HS-5 (cell line): ENCODE measurements at places on chromosomes 2 and 18.

DNA sequence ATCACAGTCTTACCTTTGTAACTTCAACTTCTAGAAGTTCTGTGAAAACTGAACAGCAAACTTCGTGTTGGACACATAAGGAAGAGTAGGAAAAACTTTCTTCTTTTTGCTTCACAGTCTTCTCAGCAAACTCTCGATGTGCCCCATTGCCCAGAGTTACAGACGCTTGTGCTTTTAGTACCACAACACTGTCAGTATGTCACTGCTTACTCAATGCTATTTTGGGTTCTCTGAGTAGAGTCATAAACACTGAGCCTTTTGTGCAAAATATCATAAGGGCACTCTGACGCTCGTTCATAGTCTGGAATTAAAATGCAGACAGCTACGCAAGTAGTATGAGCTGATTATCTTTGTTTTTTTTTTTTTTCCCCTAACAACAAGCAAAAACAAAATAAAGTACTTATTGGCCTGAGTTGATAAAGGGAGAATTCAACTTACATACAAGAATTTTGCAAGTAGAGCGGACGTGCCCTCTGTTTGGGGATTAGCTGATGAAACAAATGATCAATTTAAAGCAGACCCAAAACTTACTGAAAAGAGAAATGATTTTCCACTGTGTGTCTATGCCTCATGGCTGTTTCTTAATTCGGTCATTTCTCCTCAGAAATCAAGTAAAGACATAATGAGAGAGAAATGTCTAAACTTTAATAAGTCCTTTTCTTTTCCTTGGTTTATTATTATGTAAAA lies at the start of gene CDH19:
Gene CDH19, minus strand, starts transcription at position 150 of the 687 bp plus-strand sequence. CDS start 31,886 bp downstream, outside the sequence.
- no peak for DNase-seq

DNA sequence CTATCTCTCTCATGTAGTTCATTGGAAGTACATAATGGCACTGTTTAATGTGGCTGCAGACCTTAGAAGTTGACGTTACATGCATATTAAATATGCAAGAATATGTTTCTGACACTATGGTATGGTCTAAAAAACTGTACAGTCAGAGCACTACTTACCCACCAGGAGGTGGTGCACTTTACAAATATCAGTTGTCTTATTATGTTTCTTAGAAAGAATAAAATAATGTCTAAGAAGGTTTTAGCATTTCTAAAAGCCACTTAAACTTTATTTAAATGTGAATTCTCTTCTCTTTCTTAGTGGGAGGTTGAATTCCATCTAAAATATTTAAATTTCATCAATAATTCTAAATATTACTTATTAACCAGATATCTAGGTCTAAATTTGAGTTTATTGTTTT lies 4.3 kb downstream of the TMEFF2 start:
- DNase-seq: peak; percentile 22

DNA sequence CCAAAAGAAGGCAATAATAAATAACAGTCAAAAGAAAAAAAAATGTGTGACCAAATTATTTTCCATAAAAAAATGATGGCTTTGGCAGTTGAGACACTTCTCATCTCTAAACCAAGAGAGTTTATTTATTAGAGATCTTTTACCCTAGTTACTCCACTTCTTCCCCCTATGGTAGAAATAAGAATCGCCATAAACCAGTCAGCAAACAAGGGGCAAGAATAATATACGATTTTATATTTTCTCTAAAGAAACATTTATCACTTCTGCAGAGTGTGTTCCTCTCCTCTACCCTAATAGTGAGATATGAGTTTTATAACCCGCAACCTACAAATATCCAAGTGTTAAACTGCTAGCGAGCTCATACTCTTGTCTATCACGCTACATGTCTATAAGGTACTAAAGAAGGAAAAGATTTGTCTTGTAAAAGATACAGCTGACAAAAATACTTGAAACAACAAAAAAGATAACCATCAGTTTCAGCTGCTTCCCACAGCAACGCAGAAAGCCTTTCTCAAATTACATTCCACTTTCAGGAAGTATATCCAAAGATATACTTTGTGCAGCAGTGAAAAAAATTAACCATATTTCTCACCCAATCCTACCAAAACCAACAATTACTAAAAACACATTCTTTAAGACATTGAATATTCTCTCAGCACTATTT lies 2.3 kb downstream of the RNF103 start:
- peak; percentile 0 for DNase-seq

GRCh38 chr2:188810586-188810985 lies 163.6 kb upstream of the COL3A1 start:
- peak; percentile 56 for DNase-seq

DNA sequence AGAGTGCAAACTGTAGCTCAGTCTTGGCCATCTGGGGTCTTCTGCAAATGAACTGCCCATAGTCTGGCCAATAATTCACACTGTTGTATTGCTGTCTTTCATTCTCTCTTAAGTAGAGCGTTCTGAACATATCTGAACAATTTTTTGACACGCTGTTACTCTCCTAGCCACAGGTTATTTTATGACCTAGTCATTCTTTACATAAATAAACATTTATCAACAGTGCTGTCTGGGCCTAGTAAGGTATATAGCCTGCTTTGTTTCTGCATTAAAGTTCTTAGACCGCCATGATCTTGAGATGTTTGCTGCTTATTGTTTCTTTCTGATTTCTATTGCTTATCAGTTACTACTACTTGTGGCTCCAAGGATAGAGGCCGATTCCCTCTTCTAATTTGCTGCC lies 226.4 kb downstream of the NEDD4L start:
- DNase-seq: no peak

GRCh38 chr2:148684507-148684906 lies 40.0 kb downstream of the EPC2 start:
- DNase-seq: no peak

DNA sequence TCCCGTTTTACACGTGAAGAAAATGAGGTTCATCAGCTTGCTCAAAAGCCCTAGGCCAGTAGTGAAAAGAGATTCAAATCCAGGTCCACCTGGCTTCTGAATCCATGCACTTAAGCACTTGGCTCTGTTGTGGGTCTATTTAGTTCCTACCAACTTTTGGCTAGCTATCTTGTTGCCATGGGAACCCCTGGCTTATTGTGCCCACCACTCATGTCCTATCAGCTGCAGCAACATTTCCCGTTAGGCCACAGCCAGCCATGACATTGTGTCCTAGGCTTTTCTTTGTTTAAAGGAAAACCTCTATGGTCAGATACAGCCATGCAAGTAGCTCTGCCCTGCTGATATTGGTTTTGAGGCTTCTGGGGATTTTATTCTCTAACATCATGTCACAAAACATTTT lies 49.8 kb downstream of the PLEK start:
- DNase-seq: no peak

GRCh38 chr18:56907771-56908170 lies 239.1 kb upstream of the BOD1L2 start:
- no peak for DNase-seq

GRCh38 chr18:49055754-49056172 lies 105.0 kb upstream of the SMAD7 start:
- DNase-seq: no peak

DNA sequence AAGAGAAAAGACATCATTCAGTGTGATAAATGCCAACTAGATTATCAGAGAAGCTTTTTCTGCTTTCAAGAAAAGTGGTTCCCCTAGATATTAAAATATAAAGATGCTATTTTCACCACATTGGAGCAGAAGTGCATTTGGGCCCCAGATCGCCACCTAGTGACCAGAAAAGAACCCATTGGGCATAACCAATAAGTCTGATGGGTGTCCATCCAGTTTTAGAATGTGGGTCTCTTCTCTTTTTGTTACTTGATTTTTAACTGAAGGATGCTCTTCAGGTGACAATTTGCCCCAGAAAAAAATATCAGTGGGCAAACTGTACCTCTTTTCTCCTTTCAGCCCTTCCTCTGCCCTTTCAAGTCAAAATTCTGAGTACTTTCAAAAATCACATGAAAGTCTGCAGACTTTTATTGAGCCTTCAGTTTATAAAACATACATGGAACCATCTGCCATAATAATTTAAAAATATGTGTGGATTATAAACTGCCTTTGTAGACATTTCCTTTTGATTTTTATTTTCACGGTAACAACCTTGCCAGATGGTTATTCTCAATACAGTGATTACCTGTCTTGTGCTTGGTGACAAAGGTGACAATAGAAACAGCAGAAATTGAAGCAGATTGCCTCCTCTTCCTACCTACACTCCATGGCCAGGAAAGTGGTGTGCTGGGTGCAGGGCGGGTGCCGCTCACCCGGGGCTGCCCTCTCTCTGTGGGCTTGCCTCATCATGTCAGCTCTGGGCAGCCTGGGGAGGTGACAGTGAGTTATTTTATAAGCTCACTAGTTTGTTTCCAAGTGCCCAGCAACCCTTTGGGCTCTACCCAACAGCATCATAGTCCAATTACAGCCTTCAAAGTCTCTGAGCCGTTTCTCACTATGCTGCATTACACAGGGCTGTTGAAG lies 124.5 kb downstream of the DCDC2C start:
- DNase-seq: no peak

DNA sequence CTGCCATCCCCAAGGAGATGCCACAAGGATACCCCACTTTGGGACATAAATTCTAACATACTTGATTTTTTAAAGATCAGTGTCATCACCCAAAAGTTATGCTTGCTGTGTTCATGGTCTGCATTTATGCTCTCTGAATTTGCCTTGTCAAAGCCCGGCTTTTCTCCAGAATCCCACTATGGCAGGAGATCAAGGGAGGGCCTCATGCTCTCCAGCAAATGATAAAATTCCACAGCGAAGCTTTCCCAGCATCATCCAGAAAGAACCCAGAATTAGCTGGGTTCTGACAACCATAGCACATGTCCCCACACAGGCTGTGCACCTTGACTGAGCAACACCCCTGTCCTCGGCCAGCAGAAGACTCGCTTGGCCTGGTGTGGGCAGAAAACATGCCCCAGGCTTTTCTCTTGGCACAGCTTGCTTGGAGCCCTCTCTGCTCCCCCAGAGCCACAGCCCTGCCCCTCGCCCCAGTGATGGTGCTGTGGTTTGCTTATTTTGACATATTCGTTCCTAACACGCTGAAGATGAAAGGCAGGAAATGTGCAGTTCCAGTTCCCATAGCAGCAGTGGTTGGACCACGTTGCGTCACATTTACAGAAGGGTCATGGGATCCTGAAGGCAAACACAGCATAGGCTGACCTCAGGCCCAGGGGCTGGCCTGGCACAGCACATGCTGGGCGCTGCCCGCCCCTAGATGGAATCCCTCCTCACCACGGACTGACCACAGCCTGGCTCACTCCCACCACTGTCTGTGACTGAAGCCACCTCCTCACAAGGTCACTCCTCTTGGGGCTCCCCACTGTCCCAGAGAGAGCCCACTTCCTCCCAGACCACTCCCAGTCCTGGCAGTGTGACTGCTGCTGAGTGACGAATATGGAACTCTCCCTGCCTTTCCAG lies 14.1 kb upstream of the CHRNA1 start:
- DNase-seq: peak; percentile 86

- DNase-seq: no peak
These were observed 18.1 kb upstream of the RASGRP3 start for GRCh38 chr2:33458248-33458819.

GRCh38 chr18:58456625-58457024 lies 172.3 kb downstream of the ALPK2 start:
- no peak for DNase-seq

DNA sequence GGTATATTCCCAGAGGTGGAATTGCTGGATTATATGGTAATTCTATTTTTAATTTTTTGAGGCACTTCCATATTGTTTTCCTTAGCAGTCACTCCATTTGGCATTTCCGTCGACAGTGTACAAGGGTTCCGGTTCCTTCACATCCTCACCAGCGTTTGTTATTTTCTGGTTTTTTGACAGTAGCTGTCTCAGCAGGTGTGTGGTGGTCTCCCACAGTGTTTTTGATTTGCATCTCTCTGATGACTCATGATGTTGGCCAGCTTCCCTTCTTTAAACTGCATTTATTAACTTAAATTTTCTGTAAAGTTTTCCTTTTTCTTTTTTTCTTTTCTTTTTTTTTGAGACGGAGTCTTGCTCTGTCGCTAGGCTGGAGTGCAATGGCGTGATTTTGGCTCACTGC lies 19.7 kb downstream of the SH3BP4 start:
- no peak for DNase-seq
